ENCODE measurements at places on chromosomes 16 and 17.

DNA sequence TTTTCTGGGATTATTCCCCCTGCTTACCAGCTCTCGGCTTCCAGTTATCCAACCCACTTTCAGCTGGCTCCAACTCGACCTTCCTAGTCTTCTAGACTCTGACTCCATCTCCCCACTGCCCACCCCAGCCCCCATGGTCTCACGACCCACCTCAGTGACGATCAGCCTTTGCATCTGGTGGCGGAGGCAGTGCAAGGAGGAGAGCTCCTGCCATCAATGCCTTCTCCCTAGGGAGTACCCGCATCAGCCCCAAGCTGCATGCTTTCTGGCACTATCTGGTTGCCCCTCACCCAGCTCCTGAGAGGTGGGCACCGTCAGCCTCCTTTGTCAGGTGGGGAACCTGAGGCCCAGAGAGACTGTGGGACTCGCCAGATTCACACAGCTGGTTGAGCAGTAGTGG is 72.6 kb upstream of the RPL38 start:
- DNase-seq: no peak

DNA sequence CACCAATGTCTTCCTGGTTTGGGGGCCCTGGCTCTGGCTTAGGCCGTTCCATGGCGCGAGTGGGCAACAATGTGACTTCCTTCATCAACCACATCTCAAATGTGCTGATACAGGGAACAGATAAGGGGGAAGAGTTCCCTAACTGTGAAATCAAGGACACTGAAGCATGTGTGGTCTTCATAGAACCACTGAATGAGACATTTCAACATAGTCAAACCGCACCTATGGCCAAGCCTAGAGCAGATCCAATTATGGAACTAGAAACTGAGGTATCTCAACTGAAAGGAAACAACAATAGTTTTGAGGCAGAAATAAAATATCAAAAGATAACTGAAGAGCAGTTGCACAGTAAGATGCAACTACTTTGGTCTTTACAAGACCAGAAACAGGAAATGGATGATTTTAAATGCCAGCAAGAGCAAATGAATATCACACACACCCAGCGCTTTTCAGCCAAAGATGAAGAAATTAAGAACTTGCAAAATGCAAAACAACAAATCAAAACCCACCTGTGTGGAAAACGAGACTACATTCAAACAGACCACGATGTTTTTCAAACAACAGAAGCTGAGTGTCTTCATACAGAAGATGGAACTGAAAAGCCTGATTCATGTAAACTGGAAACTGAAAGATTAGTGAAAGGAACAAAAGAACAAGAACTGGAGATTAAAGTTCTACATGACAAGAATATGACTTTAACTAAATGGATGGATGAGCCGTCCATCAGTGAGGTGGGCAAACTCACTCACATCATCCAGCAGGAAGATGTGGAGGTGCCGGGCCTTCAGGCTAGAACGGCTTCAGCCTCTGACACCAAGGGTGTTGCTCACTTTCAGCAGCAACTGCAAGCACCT is 18.1 kb upstream of the LCMT1 start:
- no peak for DNase-seq

DNA sequence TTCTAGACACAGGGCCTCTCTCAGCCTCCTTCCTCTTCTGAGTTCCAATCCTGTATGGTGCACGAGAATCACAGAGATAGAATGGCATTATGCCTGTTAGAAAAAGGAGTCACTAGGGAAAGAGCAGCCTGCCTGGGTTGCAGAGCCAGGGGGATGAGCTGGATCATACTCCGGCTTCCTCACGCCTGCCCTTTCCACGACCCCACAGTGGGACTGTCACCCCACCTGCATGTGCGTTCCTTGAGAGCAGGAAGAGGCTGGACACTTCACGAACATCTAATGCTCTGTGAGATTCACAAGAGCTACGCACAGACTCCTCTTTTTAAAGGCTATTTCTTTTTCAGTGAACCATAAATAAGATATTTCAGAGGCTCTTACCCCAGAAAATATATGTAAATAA is 54.8 kb downstream of the N4BP1 start:
- DNase-seq: no peak

GRCh38 chr17:2122641-2123302 is 67.9 kb downstream of the HIC1 start:
- DNase-seq: no peak

- DNase-seq: no peak
Observed at GRCh38 chr16:70331588-70332358, 14.9 kb upstream of the DDX19A start.

- DNase-seq: no peak
Observed at GRCh38 chr16:63200940-63201339, 1164.7 kb upstream of the CDH8 start.

DNA sequence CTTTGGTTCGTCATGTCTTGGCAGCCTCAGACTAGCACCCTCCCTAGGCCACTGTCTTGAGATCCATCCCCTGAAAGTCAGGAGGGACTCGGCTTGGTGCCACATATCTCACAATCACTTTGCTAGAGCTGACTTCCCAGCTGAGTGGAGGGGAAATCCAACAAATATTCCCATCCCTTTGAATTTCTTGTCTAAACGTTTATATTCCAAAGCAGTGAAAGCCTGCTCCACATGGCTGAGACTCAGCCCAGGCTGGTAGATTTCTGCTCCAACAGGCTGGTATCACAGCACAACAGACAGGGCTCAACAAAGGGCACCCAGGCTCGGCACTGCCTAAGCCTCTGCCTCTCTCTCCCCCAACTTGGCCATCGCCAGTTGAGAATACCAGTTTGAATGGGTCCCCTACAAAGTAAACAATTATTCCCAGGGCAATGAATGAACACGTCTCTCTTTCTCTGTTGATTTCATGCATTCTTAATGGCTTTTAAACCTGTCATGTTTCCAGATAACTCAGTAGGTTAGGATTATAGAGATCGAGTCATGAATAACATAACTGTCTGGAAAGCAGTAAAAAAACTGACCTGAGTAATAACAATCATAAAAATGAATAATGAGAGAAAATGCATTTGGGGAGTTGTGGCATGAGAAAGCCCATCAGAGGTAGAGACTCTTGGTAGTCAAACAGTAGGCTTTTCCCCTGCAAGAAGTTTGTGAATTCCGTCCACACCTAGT is 1.0 kb downstream of the KRT13 start:
- no peak for DNase-seq

GRCh38 chr17:65855675-65856074 is 294.2 kb upstream of the AXIN2 start:
- no peak for DNase-seq

- DNase-seq: no peak
Observed at GRCh38 chr16:69035375-69035774, 70.1 kb upstream of the HAS3 start.

DNA sequence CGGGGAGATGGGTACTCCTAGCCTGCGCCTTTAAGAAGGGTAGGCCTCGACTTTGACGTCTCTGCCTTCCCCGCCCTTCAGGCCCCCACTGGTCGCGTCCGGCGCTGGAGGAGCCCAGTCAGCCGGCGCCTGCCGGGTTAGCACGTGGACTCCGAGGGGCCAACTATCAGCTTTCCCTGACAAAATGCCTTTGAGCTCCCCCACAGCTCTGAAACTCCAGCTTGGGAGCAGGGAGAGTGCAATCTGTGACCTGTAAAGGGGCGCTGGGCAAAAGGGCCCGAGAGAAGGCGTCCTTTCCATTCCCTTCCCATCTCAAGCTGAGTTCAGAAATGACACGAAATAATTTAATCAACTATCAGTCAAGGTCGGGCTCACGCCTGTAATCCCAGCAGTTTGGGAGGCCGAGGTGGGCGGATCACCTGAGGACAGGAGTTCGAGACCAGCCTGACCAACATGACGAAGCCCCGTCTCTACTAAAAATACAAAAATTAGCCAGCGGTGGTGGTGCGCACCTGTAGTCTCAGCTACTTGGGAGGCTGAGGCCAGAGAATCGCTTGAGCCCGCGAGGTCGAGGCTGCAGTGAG is 2.3 kb upstream of the SLC25A39 start:
- peak; percentile 90 for DNase-seq

DNA sequence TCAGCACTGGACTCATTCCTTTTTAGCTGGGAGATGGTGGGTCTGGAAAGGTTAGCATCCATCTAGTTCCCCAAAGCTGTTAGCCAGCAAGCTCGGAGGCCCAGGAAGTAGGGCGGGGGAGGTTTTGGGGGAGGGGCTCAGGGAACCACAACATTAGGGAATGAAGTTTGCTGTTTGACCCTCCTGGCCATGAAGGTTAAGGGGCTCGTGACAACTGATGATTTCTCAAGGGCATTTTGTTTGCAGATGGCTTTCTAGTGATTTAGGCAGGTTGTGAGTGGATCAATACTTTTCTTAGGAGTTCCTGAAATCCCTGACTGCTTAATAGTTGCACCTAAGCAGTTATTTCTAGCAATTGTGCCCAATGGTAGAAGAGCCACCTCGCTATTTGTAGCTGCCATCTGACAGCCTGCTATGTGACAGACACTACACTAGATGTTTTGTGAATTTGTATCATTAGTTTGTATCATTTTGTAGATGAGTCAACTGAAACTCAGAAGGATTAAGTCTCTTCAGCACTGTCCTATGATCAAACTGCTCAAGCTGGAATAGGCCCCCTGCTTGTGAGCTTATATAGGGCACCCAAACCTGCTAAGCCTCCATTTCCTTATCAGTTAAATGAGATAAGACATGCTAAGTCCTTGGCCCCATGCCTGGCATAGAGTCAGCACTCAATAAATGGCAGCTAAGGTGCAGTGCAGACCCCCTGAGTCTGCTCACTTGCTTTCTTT is 146.4 kb downstream of the IRX3 start:
- DNase-seq: no peak

DNA sequence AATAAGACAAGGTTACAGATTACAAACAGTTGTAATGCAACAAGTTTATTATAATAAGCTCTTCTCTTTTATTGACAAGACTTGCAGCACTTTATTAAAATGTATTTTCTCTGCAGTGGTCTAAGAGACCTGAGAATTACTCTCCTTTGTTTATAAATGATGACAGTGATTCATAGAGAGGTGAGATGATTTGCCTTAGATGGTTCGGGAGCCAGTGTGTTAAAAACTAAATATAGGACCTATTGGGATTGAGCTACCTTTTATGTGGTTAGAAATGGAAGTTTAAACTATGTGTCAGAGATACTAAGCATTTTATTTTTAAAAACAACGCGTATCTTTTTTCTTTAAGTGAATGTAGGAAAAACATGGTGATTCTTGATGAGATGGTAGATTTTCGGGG is 2.9 kb upstream of the KRTAP3-3 start:
- no peak for DNase-seq
